ENCODE measurements at places on chromosomes 16 and 17.
A peak's percentile ranks its signal among the peaks of the same experiment; 100 is the strongest.

GRCh38 chr17:34617398-34617797 is 38.0 kb downstream of the TMEM132E start:
- DNase-seq = no peak

DNA sequence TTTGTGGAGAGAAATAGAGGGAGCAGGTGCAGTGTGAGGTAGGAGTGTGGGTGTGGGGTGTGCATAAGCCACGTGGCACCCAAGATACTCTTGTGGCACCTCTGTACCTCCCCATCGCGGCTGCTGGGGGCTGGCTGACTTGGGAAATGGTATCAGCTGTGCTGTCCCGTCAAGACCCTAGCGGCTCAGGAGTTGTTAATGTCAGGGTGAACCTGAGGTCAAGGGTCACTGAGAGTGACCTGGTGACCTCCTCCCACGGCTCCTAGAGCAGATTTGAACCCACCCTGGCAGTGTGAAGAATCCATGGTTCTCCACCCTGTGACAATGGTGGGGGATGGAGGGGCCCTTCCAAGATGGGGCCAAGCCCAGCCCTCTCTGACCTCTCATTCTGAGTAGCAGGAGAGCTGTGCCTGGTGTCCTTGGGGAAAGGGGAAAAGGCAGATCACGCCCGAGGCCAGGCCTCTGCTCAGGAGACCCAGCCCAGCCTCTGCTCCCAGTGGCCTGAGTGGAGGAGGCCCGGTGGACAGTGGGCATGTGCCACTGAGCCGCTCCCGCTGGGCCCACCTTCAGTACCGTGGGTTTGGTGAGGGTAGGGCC is 3.0 kb upstream of the WFIKKN2 start:
- no peak for DNase-seq

DNA sequence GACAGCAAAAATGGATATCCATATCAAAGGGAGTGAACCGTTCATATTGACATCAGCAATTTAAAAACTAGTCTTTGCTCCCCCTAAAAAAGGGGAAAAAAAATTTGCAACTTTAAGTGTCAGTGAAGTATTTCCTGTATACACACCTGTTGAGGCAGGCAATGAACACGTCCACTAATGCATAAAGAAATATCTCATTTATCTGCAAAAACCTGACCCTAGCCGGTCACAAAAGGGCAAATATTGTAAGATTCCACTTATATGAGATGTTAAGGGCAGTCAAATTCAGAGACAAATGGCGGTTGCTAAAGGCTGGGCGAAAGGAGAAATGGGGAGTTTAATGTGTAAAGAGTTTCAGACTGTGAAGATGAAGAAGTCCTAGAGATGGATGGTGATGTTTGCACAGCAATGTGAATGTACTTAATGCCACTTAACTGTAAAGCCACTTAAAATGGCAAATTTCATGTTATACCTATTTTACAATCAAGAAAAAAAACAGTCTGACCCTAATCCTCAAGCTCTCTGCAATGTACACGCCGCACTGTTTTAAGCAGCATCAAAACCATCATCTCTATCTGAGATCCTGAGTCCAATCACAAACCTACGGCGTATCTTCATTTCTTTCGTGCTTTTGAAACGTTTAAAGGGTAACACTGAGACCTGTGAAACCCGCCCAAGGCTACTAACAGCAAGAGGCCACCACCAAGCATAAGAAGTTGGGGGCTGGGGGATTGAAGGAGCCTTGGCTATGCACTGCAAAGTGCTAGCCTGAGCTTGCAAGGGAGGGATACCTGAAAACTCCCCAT is 1.1 kb downstream of the PARN start:
- DNase-seq = peak; percentile 6

GRCh38 chr16:11201498-11202259 is 54.3 kb downstream of the SOCS1 start:
- peak; percentile 61 for DNase-seq

DNA sequence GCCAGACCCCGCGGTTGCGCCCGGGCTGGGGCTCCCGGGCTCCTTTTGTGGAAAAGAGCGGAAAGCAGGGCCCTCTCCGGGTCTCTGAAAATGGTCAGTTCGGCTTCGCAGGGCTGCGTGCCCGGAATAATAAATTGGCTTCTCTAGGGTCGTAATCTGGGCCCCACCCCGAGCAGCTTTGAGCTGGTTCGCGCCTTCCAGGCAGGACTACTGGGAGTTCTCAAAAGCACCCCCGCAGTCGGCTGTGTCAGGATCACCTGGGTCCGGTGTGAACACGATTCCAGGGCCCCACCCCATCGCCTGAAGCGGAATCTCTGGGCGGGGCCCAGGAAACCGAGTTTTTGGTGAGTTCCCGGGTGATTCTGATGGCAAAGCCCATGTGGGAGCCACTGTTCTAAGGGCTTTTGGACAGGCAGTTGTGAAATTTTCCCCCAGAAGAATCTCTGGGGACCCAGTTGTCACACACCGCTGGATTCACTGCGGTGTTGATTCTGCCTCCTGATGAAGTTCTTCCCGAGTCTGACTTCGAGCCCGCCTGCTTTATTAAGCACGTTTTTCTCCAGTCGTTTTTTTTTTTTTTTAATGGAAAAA is 77.0 kb downstream of the MRC2 start:
- no peak for DNase-seq

DNA sequence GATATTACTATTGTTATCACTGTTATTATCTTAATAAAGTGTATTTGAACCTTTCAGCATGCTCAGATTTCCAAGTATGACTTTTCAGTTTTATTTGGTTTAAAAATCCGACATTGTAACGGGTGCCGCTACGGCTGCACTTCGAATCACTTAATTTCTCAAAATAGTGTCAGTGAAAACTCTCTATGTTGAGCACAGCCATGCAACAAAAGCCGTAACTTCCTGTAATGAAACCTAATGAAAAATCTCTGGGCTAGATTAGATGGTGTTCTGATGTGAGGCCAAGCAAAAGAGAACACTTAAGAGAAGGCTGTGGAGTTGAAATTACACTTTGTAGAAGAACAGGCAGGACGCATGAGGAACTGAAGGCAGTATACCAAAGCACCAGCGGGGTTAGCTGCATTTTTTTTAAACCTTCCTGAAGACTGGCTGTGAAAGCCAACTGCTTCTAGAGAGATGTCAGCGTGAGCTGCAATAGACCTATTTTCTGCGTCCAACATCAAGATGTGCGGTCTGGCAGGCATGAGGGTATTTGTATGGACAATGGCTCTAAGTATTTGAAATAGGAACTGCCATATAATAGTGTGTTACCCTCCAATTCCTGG is 1545.0 kb upstream of the GOT2 start:
- DNase-seq = no peak

GRCh38 chr16:75320435-75320834 is 69.0 kb upstream of the BCAR1 start:
- no peak for DNase-seq

- no peak for DNase-seq
Observed at GRCh38 chr17:51335883-51336822, 75.8 kb downstream of the UTP18 start.

GRCh38 chr17:66185862-66186261 is 6.1 kb downstream of the CEP112 start:
- no peak for DNase-seq

GRCh38 chr17:14553847-14554246 is 253.0 kb downstream of the HS3ST3B1 start:
- DNase-seq = no peak

- no peak for DNase-seq
Observed at GRCh38 chr17:40103688-40104087, 3.3 kb upstream of the NR1D1 start.

DNA sequence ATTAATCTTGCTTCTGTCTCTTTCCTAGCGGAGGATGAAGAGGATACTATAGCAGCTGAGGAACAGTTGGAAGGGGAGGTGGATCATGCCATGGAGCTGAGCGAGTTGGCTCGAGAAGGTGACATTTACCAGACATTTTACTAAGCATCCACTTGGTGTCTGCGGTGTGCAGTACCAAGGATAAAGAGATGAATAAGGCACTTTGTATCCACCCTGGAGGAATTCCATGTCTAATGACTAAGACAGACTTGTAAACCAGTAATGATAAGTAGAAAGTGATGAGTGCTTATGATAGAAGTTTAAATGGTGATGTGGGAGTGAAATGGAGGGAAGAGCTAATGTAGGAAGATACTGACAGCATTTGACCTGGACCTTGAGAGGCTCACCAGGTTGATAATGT is 12.0 kb downstream of the SRCAP start:
- DNase-seq = no peak

GRCh38 chr17:876272-876671 is 94.1 kb downstream of the MRM3 start:
- peak; percentile 5 for DNase-seq

GRCh38 chr16:83737729-83738354 is 69.9 kb upstream of the HSBP1 start:
- no peak for DNase-seq

GRCh38 chr17:9120471-9120870 is 99.2 kb downstream of the NTN1 start:
- DNase-seq = no peak

GRCh38 chr17:57810721-57811637 is 38.9 kb downstream of the MRPS23 start:
- DNase-seq = peak; percentile 62

- DNase-seq = no peak
Observed at GRCh38 chr17:7562208-7562605, 488 bp downstream of the SENP3 start.

DNA sequence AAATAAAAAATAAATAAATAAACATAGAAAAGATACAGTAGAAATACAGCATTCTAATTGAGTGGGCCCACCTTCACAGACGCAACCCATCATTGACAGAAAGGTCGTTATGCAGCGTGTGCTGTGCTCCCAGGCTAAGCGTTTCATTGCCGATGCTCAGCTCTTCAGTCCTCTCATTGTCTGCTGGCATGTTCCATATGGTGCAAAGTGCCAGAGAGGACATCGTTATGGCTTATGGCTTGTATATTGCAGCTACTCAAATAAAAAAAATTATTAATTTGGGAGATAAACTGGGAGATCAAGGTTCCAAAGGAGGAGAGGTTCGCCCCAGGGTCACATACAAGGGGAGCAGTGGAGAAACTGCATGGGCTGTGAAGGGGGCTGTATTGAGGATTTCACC is 11.3 kb upstream of the UBALD2 start:
- DNase-seq = no peak

DNA sequence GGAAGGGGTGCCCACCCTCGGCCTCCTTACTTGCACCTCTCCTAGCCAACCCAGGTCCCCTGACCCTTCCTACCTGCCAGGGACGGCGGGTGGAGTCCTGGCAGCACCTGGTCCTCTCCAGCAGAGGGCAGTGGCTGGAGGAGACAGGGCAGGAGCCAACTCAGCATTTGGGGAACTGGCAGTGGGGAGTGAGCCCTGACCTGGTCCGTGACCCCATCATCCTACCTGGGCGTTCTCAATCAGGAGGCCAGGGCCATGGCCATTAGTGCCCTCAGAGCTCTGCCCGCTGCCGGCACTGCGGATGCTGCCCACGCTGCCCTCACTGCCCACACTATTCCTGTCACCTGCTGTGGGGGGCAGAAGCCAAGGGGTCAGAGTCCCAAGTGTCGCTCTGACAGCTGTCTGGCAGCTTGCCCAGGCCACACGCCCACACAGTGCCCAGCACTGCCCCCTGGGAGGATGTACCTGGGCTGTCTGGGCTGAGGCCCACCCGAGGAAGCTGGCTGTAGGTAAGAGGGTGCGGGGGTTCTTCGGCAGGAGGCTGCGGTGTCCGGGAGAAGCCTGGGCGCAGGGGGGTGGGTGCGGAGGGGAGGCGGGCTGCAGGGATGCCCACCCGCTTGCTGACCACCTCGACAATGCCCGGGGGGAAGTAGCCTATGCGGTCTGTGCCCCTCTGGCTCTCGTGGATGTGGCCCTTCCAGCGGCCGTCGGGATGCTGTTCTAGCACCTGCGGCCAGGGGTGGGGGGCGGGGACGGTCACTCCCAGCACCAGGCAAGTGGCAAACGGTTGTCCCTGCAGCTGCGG is 10.8 kb downstream of the CASKIN2 start:
- peak; percentile 75 for DNase-seq

- DNase-seq = peak; percentile 35
Observed at GRCh38 chr17:1413281-1413791, 13.3 kb upstream of the YWHAE start.

- DNase-seq = no peak
Observed at GRCh38 chr16:24507959-24508480, 31.3 kb upstream of the RBBP6 start.

GRCh38 chr17:41620583-41621434 is 3.6 kb downstream of the KRT17 start:
- no peak for DNase-seq

- no peak for DNase-seq
Observed at GRCh38 chr16:81179219-81179618, 59.3 kb upstream of the BCO1 start.

- DNase-seq = no peak
Observed at GRCh38 chr17:39973496-39973895, 7.1 kb upstream of the PSMD3 start.

DNA sequence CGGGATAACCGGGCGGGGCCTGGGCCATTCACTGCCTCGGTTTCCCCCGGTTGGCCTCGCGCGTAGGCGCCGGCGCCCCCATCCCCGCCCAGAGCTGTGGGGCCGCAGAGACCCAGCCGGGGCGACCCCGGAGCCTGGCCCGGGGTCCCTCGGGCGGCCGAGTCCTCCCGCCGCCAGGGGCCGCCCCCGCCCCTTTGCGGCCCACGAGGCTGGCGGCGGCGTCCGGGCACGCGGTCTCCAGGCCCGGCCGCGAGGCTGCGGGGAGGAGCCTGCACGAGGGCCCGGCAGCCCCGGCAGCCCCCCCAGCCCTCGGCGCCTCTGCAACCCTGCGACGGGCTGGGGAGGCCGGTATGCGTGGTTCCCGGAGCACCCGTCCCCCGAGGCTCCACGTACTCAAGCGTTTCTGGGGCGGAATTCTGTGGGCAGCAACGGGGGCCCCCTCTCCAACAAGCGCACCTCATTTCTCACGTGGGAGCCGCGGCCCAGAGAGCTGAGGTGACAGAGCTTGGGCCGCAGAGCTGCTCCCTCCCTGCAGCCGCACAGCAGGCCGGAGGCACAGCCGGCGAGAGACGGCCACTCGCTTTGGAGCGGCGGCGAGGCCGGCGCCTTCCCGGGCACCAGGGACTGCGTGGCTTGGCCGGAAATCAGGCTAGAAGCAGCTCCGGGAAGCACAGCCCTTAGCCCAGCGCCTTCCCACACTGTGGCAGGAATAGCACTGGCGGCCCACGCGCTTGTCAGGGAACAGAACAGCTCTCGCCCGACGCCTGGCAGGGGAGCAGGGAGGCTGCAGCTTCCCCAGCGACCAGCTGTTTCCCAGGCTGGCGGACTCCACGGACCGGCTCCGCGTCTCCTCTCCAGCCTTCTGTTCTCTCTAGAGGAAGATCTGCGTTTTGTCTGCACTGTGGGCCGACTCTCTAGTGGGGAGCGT is 867 bp upstream of the LIMD2 start:
- peak; percentile 87 for DNase-seq

GRCh38 chr17:77408284-77408683 is 267.5 kb downstream of the SEC14L1 start:
- DNase-seq = no peak

DNA sequence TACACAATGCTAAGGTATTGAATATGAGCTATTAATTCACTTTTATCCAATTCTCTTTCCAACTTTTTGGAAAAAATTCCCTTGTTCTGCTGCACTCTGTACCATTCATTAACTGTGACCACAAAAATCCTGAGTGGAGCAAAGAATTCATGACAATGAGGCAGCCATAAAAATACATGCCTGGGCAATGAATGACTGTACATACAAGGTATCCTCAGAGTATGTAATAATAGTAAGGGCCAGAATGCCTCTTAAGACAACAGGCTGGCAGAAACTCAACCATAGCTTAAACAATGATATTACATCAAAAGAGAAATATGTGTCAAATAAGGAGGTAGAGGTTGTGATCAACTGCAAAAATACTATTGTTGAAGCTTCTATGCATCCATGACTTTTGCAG is 74.7 kb upstream of the CA10 start:
- DNase-seq = no peak

Measured in suppressor macrophage (primary cell).